ENCODE measurements at places on chromosomes 6 and 20. TPM values are rescaled to one million over a fixed set of nuclear protein-coding genes. Genes with fewer than 3 reads are reported as not detected.

Gene MICA
- 33.0 TPM for total RNA-seq

- no peak for DNase-seq
- H3K4me1 ChIP-seq: peaks cover 39% of the 10 kb centered on the region
- peak overlapping the region; percentile 60 for H3K27ac ChIP-seq
- peaks cover 4% of the 10 kb centered on the region for H3K36me3 ChIP-seq
- H3K27me3 ChIP-seq: no peaks in the 10 kb centered on the region
Measured at GRCh38 chr6:140201787-140202458, 827.5 kb upstream of the CITED2 start.

- H3K27me3 ChIP-seq: no peaks in the 10 kb centered on the region
- no peak overlapping the region for H3K27ac ChIP-seq
- DNase-seq: no peak
- H3K4me3 ChIP-seq: no peak overlapping the region
- H3K4me1 ChIP-seq: no peaks in the 10 kb centered on the region
Measured at GRCh38 chr6:62037445-62037844, 248.6 kb downstream of the KHDRBS2 start.

- no peaks in the 10 kb centered on the region for H3K36me3 ChIP-seq
- H3K4me1 ChIP-seq: no peaks in the 10 kb centered on the region
- H3K27me3 ChIP-seq: peaks cover 6% of the 10 kb centered on the region
- H3K4me3 ChIP-seq: no peak overlapping the region
Measured at GRCh38 chr6:163826629-163827028, 412.1 kb downstream of the QKI start.

- DNase-seq: no peak
- no peak overlapping the region for H3K27ac ChIP-seq
- no peaks in the 10 kb centered on the region for H3K4me1 ChIP-seq
- peaks cover 1% of the 10 kb centered on the region for H3K36me3 ChIP-seq
- H3K4me3 ChIP-seq: no peak overlapping the region
Measured at GRCh38 chr6:142225115-142225514, 76.7 kb upstream of the ADGRG6 start.

GRCh38 chr6:110097443-110097842 is 82.0 kb downstream of the WASF1 start:
- peaks cover 22% of the 10 kb centered on the region for H3K4me1 ChIP-seq
- no peaks in the 10 kb centered on the region for H3K27me3 ChIP-seq
- H3K27ac ChIP-seq: peak overlapping the region; percentile 75
- DNase-seq: no peak
- H3K4me3 ChIP-seq: no peak overlapping the region

Gene PAX1
- not detected for total RNA-seq

DNA sequence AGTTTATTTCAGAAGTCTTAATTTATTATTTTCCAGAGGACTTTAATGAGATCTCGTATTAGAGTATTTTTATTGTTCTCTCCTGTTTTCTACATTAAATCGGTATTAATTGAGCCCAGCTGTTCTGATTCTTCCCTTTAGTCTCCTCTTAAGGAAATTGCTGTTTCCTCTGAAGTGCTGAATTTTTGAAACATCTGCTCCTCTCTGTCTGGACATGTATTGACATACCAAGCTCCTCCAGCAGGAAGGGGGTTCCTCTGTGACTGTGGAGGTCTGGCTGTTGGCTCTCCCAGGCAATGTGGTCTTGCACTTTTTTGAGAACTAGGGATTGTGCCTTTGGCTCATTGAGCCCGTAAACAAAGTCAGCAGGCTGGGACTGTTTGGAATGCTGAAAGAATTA is 74.9 kb downstream of the MAP3K4 start:
- H3K4me3 ChIP-seq: no peak overlapping the region
- peaks cover 3% of the 10 kb centered on the region for H3K4me1 ChIP-seq
- no peak overlapping the region for H3K27ac ChIP-seq
- no peak for DNase-seq
- peaks cover 10% of the 10 kb centered on the region for H3K36me3 ChIP-seq
- no peaks in the 10 kb centered on the region for H3K27me3 ChIP-seq

Gene EDN1
- 13.2 TPM for total RNA-seq
